ENCODE measurements at places on chromosomes 2 and 18. TPM values are rescaled to one million over a fixed set of nuclear protein-coding genes. Genes with fewer than 3 reads are reported as not detected.

GRCh38 chr2:73408198-73408597 is 22.6 kb downstream of the ALMS1 start:
- DNase-seq: no peak

GRCh38 chr2:42974721-42975717 is 182.6 kb upstream of the HAAO start:
- DNase-seq: peak; percentile 83

GRCh38 chr18:11760498-11761167 is 71.6 kb downstream of the GNAL start:
- no peak for DNase-seq

- no peak for DNase-seq
These were observed 9.6 kb upstream of the SEC11C start for GRCh38 chr18:59129951-59130703.

- DNase-seq: no peak
These were observed 5.3 kb downstream of the COX5B start for GRCh38 chr2:97651114-97651513.

Gene STON1
- total RNA-seq: 1.2 TPM

Gene GPR35
- 0.50 TPM for total RNA-seq

Gene NTSR2
- total RNA-seq: not detected

Gene CCBE1
- total RNA-seq: 2.6 TPM

All from liver (tissue), 10 donors.